Stimulated activated naive B cell treated with anti-CD40 and anti-IgM and Interleukin-4, amounts not matched to agents 10 μg/mL and 1 μg/mL and 100 μg/mL, for 72 hours (primary cell): ENCODE measurements at places on chromosomes 3 and 15.

GRCh38 chr15:57732526-57733331, 26.2 kb downstream of the POLR2M start:
- no peak for DNase-seq

DNA sequence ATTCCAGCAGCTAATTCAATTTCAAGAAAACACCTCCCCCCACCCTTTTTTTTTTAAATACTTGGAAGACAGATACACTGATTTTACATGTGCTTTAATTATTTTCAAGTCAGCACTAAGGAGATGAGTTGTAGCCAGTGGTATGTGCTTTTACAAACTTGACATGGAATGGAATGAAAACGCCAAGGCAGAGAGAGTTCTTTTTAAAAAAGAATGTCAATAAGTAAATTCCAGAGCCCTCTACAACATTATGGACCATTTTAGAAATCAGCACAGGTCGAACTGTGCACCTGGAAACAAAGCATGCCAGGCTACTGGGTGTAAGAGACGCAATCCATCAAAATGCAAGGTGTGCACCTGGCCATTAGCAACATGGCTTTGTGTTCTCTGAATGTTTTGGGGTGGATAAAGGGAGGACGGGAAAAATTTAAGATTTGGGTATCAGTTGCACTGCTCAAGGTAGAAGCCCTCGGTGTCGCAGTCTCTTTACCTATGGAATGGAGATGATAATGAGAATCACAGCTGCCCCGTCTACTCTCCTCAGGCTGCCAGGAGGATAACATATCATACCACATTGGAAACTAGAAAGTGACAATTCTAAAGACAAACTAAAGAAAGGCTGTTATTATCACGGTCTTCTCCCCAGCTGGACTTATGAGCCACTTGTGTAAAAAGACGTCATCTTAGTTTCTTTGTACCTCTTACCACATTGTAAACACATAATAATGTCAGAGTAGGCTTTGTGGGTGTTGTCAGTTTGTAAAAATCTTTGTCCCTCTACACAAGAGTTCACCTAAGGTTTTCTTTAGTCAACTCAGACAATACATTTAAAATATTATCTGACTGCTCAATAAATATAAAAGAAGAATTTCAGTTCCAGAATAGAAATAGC, 107.4 kb upstream of the PRICKLE2 start:
- no peak for DNase-seq

DNA sequence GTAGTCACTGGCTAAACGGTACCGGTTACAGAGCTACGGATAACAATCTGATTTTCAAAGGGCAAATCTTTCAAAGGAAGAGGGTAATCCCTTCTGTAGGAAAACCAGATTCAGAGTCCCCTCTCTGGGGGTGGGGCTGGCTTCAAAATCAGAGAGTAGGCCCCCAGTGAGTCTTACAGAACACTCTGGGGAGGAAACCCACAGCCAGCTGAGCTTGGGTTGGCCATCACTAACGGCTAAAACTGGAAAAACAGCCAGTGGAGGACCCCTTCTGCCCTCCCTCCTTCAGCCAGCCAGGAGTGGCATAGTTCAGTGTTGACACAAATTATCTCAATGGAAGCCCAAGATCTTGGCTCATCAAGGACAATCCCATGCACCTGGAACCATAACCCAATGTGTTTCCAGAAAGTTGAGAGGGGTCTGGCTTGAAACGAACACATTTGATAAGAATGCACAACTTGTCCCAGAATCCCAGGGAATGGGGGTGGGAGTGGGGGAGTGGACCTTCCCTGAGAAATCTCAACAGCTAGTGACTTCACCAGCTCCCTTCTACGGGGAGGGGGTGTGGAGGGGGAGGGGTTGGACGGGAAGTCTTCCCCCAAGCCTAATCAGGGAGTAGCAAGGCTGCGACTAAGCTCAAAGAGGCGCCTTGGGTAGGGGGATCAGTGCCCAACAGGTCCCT, 1.0 kb downstream of the RASL12 start:
- no peak for DNase-seq

DNA sequence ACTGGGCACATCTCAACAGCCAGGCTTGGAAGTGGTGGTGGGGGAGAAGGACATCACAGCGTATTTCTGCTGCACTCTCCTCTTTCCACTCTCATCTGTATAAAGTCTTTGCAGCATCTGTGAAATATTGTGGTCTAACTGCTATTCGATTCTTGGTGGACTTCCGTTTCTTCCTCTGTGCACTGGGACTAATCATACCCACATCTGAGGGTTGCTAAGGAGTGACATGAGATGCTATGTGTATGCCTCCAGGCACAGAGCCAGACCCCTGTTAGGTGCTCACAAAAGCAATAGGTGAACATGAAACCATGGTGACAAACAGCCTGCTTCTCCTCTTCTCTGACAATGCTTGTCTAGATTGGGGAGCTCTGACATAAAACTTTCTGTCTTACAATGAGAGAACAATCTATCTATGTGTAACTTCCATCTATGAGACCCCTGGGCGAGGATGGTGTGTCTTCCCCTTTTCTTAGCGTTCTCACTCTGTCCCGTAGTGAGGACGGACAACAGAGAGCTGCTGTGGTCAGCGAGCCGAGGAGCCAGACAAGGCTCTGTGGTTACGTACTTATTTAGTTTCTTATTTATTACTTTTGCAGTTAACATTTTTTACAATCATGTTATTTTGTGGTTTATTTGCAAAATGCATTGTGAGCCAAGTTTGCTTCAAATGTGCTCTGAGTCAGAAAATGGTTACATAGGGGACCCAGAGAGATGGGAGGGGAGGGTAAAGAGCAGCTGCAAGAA, 196.7 kb upstream of the TPRG1 start:
- DNase-seq = no peak

DNA sequence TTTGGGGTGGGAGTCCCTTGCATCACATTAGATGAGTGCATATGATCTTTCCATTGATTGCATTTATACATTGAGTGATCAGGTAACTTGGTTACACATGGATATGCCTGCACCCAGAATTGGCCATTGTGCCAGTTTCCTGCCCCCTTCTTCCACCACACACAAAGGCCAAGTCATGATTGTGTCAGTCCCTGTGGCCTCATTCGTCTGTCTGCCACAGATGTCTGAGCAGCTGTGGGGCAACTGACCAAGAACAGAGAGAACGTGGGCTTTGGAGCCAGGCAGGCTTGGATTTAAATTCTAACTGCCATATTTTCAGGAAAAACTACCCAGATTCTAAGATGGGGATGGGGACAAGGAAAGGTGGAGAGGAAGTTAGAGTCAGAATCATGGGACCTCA, 27.0 kb downstream of the CCNL1 start:
- no peak for DNase-seq

- no peak for DNase-seq
Observed at GRCh38 chr3:20669184-20669583, 483.2 kb upstream of the SGO1 start.

DNA sequence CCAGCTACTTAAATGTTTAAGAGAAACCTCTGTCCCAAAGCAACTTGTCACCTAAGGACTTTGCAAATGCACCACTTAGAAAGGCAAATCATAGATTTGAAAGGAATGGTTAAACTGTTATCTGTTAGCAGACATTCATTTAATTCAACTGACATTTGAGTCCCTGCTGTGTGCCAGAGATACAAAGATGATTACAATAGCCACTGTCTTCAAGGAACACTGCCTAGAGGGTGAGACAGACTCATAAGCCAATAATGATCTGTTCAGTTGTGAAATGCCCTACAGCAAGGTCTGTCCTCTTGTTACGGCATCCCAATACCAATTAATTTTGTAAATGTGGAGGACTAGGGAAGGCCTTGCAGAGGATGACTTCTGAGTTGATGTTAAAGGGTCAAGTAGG, 113.1 kb downstream of the ATG7 start:
- DNase-seq = no peak

GRCh38 chr15:66704019-66704802, 2.2 kb downstream of the SMAD6 start:
- DNase-seq = no peak

DNA sequence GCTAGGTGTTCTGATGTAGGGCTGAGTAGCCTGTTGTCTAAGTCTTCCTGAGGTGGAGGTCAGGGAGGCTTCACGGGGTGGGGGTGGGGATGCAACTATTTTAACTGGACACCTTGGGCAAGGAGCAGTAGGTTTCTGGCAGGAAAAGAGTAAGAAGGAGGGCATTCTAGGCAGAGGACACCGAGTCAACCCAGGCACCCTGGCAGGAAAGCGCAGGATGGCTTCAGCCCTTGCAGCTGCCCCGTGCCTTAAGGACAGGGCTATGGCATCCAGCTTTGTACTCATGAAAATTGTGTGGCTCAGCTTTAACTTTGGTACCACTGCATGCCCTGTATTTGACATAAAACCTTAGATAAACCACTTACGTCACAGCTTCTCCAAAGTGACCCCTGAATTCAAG, 6.4 kb upstream of the FILIP1L start:
- no peak for DNase-seq
